ENCODE measurements at places on chromosomes 1 and 21.

DNA sequence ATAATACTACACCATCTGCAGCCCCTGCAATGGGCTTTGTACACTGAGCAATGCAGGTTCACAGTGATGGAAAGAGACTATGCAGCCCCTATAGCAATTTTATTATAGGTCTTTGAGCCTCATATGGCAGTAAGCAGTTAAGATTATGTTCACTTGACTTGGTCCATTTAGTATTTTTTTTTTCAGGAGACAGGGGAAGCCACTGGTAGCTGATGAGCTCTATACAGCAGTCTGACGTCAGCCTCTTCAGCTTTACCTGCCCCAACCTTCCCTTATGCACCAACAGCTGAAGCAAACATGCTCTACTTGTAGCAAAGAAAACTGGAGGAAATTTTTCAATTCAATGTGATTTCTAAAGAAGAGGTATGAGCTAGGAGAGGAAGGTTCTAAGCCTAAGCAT is 32.2 kb downstream of the AIDA start:
- DNase-seq, result no peak
- no peak overlapping the region for H3K27ac ChIP-seq
- H3K27me3 ChIP-seq, result no peaks in the 10 kb centered on the region
- peaks cover 6% of the 10 kb centered on the region for H3K36me3 ChIP-seq

DNA sequence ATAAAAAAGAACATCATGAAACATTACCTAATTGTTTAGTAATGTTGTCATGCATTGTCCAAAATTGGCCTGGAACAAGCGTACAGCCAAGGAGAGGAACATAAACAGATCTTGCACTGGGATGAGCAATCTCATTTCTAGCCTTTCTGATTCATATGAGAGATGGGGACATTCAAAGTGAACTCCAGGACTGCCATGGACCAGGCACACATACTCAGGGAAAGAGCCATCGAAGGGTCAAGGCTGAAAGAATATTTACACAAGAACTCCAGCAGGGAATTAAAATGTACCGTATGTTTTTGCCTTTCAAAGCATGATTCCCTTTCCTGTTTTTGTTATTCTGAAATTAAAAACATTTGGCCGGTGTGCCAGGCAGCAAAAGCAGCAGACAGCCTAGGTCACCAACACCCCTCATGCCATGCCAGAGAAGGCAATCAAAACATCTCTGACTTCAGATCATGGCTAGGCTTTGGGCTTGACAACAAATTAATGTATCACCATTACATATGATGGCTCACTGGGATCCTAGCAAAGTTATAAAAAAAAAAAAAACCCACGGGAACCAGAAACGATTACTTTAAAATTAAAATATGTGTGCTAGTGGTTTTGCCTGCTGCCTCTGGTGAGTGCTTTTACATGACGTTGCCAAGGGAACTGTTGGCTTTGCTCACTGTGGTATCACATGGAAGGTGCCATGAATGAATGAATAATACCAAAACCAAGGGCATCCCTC is 159.8 kb downstream of the TGFBR3 start:
- no peak for DNase-seq
- H3K27ac ChIP-seq, result no peak overlapping the region
- H3K4me3 ChIP-seq, result no peak overlapping the region
- H3K36me3 ChIP-seq, result no peaks in the 10 kb centered on the region

DNA sequence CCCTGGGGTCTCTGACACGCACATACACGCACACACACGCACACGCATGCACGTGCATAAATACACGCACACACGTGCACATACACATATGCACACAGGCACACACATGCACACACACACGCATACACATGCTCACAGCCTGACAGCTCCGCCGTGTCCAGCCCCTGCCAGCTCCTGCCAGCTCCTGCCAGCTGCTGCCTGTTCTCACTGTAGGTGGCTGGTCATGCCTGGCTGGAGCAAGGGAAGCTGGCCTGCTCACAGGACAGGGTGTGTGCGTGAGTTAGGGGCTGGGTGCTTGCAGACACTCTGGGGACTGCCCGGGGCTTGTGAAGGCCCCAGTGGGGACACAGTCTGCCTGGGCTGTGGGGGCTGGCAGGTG is 4.9 kb downstream of the PLCH2 start:
- DNase-seq, result no peak
- H3K36me3 ChIP-seq, result no peaks in the 10 kb centered on the region
- no peaks in the 10 kb centered on the region for H3K27me3 ChIP-seq
- no peaks in the 10 kb centered on the region for H3K4me1 ChIP-seq
- H3K4me3 ChIP-seq, result no peak overlapping the region

GRCh38 chr1:244751271-244751895 is 84.1 kb upstream of the COX20 start:
- H3K27ac ChIP-seq, result no peak overlapping the region
- H3K4me3 ChIP-seq, result no peak overlapping the region
- no peaks in the 10 kb centered on the region for H3K27me3 ChIP-seq
- no peaks in the 10 kb centered on the region for H3K36me3 ChIP-seq
- peaks cover 1% of the 10 kb centered on the region for H3K4me1 ChIP-seq

GRCh38 chr1:219385787-219386427 is 212.2 kb downstream of the LYPLAL1 start:
- no peak overlapping the region for H3K4me3 ChIP-seq
- no peaks in the 10 kb centered on the region for H3K27me3 ChIP-seq
- peaks cover 36% of the 10 kb centered on the region for H3K4me1 ChIP-seq
- H3K36me3 ChIP-seq, result no peaks in the 10 kb centered on the region

GRCh38 chr1:19754482-19754881 is 45.2 kb downstream of the TMCO4 start:
- peaks cover 10% of the 10 kb centered on the region for H3K4me1 ChIP-seq
- no peak for DNase-seq
- H3K27ac ChIP-seq, result peak overlapping the region; percentile 75

- DNase-seq, result no peak
- H3K36me3 ChIP-seq, result peaks cover 7% of the 10 kb centered on the region
- H3K27ac ChIP-seq, result no peak overlapping the region
- peaks cover 58% of the 10 kb centered on the region for H3K4me1 ChIP-seq
- H3K4me3 ChIP-seq, result no peak overlapping the region
Observed at GRCh38 chr1:214455479-214455878, 95.9 kb downstream of the PTPN14 start.

Data from mesothelial cell of epicardium (in vitro differentiated cells).